ENCODE measurements at places on chromosomes 13 and 19.
A peak's percentile ranks its signal among the peaks of the same experiment; 100 is the strongest.

DNA sequence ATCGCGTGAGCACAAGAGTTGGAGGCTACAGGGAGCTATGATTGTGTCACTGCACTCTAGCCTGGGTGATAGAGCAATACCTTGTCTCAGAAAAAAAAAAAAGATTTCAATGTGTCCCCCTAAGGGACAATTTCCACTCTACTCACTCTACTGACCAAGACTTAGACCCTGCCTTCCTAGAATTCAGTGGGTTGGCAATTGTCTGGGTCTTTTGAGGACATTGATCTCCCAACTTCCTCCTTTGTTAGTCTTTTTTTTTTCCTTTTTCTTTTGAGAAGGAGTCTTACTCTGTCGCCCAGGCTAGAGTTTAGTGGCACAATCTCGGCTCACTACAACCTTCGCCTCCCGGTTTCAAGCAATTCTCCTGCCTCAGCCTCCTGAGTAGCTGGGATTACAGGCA is 2.2 kb downstream of the SPTBN4 start:
- DNase-seq: no peak

- no peak for DNase-seq
Observed at GRCh38 chr13:36559375-36559774, 114.4 kb upstream of the SERTM1 start.

GRCh38 chr13:111312944-111313590 is 7.4 kb upstream of the TEX29 start:
- DNase-seq: no peak

- DNase-seq: no peak
Observed at GRCh38 chr19:48044561-48044960, 682 bp upstream of the CABP5 start.

- no peak for DNase-seq
Observed at GRCh38 chr13:112996671-112997091, 27.7 kb downstream of the MCF2L start.

- no peak for DNase-seq
Observed at GRCh38 chr13:46962281-46962941, 65.6 kb upstream of the HTR2A start.

DNA sequence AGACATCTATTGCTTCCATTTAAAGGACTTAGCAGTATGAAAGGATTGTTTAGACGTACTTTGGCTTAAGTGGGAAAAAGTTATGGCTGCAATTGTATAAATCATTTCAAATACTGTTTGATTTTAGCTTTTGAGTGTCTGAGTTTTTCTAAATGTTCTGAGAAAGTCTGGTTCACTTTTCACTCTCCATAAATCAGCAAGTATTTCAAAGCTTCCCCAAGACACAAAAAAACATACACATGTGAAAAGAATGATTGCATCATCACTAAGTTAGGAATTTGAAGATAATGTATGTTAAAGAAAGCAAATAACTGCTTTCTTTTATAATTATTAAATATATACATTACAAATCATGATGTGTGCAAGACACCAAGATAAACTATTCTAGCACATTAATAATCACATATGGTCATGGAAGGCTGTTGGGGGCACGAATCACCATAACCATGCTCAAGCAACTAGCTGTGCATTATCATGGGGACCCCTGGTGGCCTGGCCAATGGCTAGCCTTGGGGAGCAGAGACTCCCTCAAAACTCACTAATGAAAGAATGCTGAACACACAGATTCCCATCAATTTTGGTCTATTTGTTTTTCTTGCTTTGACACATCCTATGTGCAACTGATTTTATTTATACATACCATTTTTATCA is 111.1 kb downstream of the MIPEP start:
- DNase-seq: no peak

GRCh38 chr13:34179481-34179880 is 361.5 kb downstream of the RFC3 start:
- no peak for DNase-seq

GRCh38 chr19:35959040-35959967 is 23.1 kb downstream of the LRFN3 start:
- DNase-seq: no peak

DNA sequence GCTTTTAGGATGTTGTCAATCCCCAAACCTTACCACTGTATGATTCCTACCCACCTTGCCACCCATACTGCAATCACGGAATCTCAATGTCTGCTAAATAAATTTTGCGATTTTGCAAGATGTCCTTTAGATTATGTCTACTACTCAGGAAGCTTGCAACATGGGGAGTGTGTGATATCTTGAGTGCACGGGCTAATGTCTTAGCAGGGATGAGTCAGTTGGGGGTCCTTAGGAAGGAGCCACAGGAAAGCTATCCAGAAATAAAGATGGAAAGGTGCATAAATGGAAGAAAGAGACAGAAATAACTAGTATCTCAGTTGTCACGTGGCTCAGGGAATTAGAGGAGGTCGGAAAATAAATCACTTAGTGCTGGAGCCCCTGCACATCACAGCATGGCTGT is 77.1 kb downstream of the NALCN start:
- no peak for DNase-seq

- no peak for DNase-seq
Observed at GRCh38 chr13:38824342-38824741, 137.5 kb downstream of the FREM2 start.

GRCh38 chr19:19405971-19406877 is 749 bp downstream of the GATAD2A start:
- no peak for DNase-seq

DNA sequence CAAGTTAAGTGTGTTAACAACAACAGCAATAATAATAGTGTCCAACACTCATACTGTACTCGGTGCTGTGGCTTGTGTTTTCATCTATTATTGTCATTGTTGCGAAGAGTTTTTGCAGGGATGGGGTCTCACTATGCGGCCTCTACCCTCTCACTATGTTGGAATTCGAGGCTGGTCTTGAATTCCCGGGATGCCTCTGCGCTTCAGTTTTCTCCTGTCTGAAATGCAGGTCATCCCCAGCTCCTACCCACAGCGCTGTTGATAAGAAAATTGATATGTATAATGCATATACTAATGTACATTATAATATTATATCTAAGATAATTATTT is 4.9 kb upstream of the SBK3 start:
- DNase-seq: no peak

- no peak for DNase-seq
Observed at GRCh38 chr19:32688311-32688710, 3.3 kb upstream of the NUDT19 start.

GRCh38 chr19:38989066-38989605 is 13.6 kb upstream of the FBXO17 start:
- no peak for DNase-seq

- no peak for DNase-seq
Observed at GRCh38 chr19:40718774-40719391, 2.0 kb downstream of the ITPKC start.

DNA sequence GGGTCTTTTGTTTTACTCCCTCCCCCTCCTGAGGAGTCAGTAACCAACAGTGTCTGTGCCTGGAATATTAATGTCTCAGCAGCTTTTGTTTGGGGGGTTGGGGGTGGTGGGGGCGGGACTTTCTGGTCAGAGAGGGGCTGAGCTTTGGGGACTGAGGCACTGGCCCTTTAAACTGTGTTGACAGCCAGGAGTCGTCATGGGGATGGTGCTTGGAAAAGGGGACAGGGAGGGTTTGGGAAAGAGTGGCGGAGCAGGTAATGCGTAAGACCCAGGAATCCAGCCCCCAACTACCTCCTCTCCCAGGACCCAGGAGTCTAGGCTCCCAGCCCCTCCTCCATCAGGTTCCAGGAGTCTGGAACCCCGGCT is 5.2 kb downstream of the CADM4 start:
- DNase-seq: peak; percentile 60

DNA sequence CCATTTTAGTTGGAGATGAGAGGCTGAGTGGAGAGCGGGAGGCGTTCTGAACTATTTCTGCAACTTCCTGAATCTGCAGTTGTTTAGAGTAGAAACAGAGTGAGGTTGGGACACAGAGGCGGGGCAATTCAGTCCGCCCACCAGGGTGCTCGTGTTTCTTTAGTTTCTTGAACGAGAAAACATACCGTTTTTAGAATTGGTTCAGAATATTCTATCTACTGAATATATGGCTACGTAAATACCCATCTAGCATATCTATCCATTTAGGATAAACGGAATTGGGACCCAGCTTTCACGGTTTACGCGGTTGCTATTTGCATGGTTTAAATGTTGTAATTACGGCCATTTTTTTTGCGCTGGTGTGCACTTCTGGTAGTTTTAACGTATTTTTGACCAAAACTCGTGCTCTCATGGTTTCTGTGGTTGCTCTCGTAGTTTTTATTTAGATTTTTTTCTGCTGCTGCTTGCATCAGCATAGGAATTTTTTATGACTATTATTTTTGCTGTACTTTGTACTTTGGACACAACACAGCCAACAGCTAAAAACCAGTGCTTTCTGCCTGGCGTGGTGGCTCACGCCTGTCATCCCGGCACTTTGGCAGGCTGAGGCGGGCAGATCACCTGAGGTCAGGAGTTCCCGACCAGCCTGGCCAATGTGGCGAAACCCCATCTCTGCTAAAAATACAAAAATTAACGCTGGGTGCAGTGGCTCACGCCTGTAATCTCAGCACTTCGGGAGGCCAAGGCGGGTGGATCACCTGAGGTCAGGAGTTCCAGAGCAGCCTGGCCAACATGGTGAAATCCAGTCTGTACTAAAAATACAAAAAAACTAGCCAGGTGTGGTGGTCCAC is 32.7 kb downstream of the TIMM13 start:
- peak; percentile 56 for DNase-seq

DNA sequence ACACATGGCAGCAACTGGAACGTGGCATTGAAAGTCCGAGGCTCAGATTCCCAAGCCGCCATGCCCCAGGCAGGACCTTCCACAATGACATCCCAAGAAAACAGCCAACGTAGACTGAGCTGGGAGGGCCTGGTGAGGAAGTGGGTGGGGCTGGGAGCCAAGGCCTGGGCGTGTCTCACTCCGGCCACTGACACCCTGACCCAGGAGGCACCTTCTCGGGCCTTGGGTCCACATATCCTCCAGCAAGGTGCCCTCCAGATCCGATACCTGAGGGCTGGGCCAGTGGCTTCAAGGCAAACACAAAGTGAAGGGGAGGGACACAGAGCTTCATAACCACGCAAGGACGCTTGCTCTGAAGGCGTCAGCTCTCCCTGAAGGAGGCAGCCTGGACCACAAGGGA is 43.0 kb downstream of the RAB20 start:
- DNase-seq: no peak

GRCh38 chr19:42584466-42584865 is 10.3 kb downstream of the CEACAM8 start:
- no peak for DNase-seq

DNA sequence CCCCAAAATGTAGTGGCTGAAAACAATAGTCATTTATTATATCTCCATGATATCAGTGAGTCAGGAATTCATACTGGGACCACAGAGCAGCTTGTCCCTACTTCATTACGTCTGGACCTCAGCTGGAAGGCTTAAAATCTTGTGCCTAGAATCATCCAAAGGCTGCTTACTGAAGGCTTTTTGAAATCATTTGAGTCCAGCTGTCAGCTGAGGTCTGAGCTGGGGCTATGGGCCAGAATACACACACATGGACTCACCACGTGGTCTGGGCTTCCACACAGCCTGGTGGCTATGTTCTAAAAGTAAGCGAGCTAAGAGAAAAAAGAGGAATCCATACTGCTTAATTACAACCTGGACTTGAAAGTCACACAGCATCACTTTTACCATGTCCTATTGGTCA is 209.2 kb downstream of the KCTD12 start:
- peak; percentile 24 for DNase-seq

DNA sequence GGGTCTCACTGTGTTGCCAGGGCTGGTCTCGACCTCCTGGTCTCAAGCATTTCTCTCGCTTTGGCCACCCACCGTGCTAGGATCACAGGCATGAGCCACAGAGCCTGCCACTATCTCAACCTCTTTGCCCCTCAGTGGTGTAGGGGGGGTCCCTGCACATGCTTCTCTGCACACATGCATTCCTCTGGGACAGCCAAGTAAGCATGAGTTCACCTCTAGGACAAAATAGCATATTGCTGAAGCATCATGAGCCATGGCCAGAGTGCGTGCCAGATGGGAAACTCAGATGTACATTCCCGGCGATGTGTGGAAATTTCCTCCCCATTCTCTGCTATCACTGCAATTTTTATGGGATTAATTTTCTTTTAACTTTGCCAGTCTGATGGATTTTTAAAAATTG is 23.1 kb downstream of the CHAF1A start:
- DNase-seq: no peak

DNA sequence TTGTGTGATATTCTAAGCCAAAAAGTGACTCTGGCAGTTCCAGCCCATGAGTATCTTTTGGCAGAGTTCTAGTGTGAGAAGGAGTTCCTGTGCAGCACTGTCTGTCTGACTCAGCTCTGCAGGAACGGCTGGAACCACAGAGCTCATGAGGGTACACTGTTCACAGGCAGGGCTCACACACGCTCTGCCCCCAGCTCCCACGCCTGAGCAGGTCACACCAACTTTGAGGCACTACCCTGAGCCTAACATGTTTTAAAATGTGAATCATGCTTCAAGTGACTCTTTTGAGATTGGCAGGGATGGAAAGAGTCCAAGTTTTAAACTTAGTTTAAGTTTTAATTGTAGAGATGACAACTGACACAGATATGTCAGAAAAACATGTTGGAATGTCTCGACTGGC is 1203.3 kb downstream of the UQCRFS1 start:
- DNase-seq: no peak

DNA sequence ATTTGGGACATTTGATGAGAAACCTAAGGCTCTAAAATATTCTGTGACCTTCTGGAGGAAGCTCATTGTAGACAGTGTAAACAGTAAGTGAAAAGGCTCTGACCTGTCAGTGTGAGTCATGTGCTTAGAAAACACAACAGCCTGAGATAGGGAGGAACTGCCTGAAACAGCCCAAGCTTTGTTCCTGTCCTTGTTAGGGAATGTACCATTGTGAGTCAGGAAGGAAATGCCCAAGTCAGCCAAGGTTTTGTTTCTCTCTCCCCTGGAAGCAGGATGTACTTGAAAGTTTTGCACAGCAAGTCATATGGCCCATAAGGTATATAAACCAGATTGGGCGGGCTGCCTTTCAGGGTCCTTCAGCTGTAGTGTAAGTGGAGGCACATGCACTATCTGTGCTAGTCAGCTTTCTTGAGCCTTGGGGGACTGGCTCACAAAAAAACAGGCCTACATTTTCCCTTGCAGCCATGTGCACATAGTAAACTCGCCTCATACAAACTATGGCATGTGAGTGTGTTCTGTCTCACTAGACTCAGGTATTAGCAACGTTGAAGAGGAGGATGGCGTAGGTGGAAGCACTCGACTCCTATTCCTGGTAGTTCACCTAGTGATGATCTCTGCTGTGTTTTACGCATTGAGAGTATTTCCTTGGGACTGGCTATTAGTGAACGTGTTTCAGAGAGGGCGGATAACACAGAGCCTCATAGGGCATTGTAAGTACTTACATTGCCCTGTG is 141.2 kb upstream of the KLHL1 start:
- no peak for DNase-seq

GRCh38 chr13:30301827-30302226 is 5.5 kb downstream of the KATNAL1 start:
- DNase-seq: no peak

- peak; percentile 32 for DNase-seq
Observed at GRCh38 chr13:77918391-77919245, at the start of gene EDNRB. TSS of gene EDNRB (minus strand) at chr13:77918831. CDS start at chr13:77918573, 258 bp downstream.

GRCh38 chr19:38714354-38714778 is 29.9 kb downstream of the CAPN12 start:
- no peak for DNase-seq

GRCh38 chr13:39272994-39273393 is 234.7 kb downstream of the NHLRC3 start:
- no peak for DNase-seq

All from pons (tissue), 1 donor.